CD8-positive, alpha-beta T cell (primary cell): ENCODE measurements at places on chromosomes 11 and 22. TPM values are rescaled to one million over a fixed set of nuclear protein-coding genes. Genes with fewer than 3 reads are reported as not detected.

Gene TMEM138
- total RNA-seq = 62.5 TPM

Gene KCNJ4
- not detected for total RNA-seq

Gene RAG1
- 0.08 TPM for total RNA-seq

Gene FBXO7
- 172 TPM for total RNA-seq

Gene OPCML
- not detected for total RNA-seq

Gene GGT5
- not detected for total RNA-seq

Gene TMEM45B
- 0.81 TPM for total RNA-seq

Gene APOBEC3B
- total RNA-seq = 0.41 TPM

Gene KCNQ1
- total RNA-seq = 25.7 TPM

Gene GLYAT
- total RNA-seq = not detected
